M059J (cell line): ENCODE measurements at places on chromosomes 12 and 14. TPM values are rescaled to one million over a fixed set of nuclear protein-coding genes. Genes with fewer than 3 reads are reported as not detected.

- peak; percentile 15 for DNase-seq
These were observed 29.2 kb upstream of the FOS start for GRCh38 chr14:75249251-75249957.

The PHC1 gene
- total RNA-seq = 9.8 and 16.0 TPM in 2 replicates

DNA sequence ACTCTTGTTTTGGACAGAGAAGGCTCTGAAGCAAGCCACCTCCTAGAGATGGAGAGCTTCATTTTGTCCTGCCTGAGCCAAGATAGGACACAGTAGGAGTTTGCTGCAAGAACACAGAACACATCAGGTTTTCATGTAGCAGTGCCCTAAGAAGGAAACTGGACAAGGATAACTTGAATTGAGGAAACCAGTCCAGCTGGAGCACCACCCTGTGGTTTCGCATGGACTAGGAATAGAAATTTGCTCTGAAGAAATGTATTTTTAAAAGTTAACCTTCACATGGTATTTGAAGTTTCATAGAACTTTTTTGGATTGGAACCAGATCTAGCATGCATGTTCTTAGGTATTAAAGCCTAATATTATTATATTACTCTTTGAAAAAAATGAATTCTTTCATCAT lies 68.8 kb downstream of the RERG start:
- DNase-seq = no peak

The RD3L gene
- not detected in 2 replicates for total RNA-seq

DNA sequence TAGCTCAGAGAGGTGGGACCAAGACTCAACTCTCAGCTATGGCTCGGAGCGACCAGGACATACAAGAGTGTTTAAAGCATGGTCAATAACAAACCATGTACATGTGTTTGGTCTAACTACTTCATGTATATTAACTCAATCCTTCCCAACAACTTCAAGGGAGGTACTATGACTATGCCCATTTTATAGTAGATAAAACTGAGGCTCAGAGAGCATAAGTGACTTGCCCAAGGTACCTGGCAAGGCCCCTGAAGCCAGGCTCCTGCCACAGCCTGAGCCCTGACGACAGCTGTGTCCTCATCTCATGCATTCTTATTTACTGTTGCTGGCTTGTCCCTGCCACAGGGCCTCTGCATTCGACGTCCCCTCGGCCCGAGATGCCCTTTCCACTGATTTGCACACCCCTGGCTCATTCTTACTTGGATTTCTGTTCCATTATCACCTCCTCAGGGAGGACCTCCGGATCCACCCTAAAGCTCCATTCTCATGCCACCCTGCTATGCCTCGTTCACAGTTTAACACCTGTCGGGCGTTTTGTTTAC lies 2.6 kb downstream of the TESC start:
- DNase-seq = no peak

The SOCS2 gene
- total RNA-seq = 79.8 and 110 TPM in 2 replicates

GRCh38 chr12:25200703-25201102 lies 5.7 kb downstream of the ETFRF1 start:
- peak; percentile 39 for DNase-seq

- peak; percentile 91 for DNase-seq
These were observed 60.3 kb upstream of the BCL2L14 start for GRCh38 chr12:12010277-12011039.

The SLC10A1 gene
- total RNA-seq = not detected in 2 replicates

- DNase-seq = no peak
These were observed 147.1 kb downstream of the PHLDA1 start for GRCh38 chr12:75884465-75884985.

DNA sequence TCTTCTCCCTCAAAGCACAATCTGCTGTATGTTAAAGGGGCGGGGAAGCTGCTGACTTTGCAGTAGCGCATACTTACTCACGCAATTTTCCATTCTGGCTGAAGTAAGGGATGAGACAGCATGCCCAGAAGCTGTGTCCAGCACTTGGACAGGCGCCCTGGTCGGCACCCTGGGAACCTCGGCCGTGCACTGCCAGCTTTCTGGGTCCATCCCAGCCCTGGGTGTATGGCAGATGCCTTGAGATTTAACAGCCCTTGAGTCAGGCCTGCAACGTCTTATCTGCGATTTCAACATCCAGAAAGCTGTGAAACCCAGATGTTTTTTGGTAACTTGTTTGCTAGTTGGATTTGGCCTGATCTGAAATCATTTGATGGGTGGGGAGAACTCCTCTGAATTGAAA lies 16.1 kb downstream of the EML1 start:
- no peak for DNase-seq

DNA sequence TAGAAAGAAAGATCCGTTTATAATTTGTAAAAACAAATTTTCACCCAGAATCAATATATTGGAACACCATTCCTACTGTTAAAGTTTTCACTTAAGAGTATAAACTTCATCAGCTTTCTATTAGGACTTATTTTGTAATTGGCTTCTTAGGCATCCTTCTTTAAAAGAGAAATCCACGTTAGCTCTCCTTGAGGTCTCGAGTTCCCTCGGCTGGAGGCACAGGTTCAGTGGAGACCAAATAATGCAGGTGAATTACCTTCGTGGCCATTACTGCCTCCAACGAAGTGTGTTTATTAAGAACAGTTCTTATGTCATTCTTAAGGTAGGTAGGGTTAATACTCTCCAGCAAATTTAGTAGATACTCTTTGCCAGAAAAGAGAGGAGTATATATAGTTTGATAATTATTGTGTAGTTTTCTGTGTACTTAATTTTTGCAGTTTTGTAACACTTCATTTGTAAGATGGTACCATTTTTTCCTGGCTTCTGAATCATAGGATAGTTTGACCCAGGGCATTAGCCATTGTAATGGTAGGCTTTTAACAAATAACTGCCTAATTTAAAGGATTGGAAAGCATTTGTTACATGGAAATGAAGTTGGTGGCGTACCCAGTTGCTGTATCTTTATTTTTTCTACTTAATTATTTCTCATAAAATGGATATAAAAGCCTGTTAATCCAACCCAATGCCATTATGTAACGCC lies 2.2 kb downstream of the CALM1 start:
- no peak for DNase-seq

The DAO gene
- total RNA-seq = not detected in 2 replicates

DNA sequence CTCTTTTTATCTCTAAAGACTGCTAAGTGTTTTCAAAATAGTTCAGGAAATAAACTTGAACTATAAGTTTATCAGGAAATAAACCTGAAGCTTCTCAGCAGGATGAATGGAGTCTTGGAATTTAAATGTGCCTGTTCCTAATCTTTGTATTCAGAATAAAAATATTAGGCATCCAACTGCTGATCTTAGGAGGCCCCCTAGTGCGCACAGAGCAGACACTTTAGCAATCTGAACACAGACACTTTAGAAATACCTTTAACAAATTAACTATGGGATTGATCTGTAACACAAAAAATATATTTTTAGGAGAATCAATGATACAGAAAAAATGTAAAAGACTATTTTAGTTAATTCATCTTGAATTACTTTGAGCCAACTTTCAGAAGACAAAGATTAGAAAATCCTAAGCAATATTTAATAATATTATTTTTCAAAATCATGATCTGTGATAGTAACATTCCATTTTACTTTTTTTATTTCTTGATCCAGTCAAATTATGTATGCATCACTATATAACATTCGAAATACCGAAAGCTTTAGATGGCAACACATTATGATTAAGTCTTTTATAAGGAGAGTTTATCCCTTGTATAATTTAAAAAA lies 80.9 kb downstream of the SLC41A2 start:
- peak; percentile 52 for DNase-seq

GRCh38 chr14:53814392-53814791 lies 142.2 kb downstream of the BMP4 start:
- DNase-seq = no peak

- no peak for DNase-seq
These were observed 10.1 kb downstream of the FOXG1 start for GRCh38 chr14:28776482-28777266.

DNA sequence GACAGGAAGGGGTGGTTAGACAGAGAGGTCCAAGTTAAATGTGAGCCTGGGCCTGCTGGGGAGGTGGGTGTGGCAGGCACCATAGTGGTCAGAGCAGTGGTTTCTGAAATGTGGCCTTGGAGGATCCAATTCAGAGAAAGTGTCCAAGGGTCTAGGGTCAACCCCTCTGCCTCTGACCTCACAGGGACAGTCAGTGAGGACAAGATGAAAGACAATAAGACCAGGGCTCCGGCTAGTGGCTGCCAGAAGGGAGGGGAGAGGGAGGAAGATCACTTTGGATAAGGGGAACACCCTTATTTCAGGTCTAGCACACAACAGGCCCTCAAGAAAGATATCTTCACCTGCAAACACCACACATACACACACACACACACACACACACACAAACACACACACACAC lies 335.1 kb downstream of the MED13L start:
- DNase-seq = no peak
